ENCODE measurements at places on chromosomes 6 and 20.

DNA sequence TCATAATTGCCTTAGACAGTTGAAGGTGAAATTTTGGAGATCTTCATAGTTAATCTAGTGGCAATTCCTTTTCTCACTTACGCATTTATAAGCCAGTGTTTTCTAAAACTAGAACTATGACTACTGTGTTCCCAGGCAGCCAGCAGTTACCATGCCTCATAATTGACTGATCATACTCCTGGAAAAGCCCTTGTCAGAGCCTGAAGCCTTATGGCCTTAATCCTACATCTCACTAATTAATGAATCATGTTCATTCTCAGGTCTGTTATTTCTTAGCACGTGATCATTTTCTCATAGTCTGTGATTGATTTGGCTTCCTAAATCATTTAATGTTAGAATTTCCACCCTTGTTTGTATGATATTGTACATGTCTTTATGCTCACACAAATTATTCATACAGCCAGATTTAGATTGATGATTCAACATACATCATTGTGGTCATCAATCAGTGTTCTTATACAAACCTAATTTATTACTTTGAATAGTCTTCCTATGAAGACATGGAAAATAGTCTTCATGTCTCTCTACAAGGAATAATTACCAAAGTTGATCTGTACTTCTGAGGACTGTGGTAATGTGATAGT is 132.6 kb upstream of the ASCC3 start:
- no peak for DNase-seq

GRCh38 chr20:47546184-47547033 is 44.7 kb downstream of the NCOA3 start:
- no peak for DNase-seq

DNA sequence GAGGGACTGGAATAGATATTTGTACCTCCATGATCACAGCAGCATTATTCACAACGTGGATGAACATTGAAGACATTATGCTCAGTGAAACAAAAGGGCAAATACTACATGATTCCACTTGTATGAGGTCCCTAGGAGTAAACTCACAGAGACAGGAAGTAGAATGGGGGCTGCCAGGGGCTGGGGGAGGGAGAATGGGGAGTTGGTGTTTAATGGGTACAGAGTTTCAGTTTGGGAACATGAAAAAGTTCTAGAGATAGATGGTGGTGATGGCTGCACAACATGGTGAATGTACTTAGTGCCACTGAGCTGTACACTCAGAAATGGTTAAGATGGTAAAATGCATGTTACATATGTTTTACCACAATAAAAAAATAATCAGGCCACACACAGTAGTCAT is 164.3 kb upstream of the RREB1 start:
- DNase-seq, result no peak

GRCh38 chr6:75483136-75483952 is 10.3 kb downstream of the FILIP1 start:
- no peak for DNase-seq

DNA sequence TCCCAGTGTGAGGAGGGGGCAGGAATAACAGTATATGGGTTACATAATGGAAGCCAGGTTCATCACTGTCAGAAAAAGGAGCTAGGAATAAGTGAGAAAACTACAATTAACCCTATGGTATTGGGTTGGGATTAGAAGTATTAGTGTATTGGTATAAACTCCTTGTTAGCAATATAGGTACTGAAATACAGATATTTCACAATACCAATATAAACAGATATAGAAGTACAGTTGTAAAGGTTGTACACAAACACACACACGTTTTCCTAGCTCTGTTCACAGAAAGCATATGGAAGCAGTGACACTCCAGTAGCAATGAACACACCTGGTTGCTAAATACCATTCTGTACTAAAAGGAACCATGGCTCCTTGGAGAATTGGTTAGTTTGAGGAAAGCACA is 148.5 kb downstream of the KIF16B start:
- no peak for DNase-seq

DNA sequence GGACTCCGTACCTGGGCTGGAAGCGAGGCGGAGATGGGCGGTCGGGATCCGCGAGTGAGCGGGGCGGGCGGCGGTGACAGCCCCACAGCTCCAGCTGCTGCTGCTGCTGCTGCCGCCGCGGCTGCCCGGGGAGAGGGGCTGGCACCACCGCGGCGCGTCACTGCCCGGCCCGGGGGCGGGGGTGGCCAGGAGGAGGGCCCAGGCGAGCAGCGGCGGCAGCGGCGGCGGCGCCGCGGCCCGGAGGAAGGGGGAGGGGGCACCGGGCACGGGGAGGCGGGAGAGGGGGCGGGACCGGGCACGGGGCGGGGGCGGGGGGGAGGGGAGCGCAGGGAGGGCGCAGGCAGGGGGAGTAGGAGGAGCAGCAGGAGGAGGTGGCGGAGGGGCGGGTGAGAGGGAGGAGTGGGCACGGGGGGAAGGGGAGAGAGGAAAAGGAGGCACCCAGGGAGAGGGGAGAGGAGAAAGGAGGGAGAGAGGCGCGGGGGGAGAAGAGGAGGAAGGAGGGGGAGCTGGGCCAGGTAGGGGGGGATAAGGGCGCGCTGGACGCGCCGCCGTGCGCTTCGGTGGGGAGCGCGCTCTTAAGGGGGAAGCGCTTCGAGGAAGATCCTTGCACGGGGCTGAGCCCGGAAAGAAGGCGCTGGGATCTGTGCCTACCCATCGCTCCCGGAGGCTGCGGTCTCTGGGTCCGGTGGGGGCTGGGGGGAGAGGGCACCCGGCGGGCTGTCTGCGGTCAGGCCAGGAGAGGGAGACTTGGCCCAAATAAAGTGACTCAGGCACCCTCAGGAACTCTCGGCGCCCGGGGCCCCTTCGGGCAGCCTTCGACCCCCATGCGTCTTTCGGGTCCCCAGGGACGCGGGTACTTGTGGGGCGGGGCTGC is 101.5 kb downstream of the NOL4L start:
- peak; percentile 58 for DNase-seq

- DNase-seq, result no peak
These were observed 54.8 kb downstream of the GPX5 start for GRCh38 chr6:28580475-28580874.

DNA sequence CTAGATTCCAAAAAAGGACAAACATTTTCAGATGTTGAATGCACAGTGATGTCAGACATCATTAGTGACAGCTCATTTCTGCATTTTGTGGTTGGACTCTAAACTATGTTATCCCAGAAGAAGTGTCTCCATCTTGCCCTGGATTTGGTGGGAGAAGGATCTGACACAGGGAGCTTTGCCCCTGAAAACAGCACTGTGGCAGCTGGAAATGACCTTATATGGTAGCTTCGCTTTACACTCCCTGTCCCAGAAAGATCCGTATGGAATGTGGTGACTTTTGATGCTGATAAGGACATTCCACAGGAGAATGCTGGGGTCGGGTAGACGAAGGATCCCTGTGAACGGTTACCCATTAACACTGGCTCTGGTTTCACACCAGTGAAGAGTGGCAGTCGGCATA is 87.2 kb upstream of the EDN1 start:
- no peak for DNase-seq

DNA sequence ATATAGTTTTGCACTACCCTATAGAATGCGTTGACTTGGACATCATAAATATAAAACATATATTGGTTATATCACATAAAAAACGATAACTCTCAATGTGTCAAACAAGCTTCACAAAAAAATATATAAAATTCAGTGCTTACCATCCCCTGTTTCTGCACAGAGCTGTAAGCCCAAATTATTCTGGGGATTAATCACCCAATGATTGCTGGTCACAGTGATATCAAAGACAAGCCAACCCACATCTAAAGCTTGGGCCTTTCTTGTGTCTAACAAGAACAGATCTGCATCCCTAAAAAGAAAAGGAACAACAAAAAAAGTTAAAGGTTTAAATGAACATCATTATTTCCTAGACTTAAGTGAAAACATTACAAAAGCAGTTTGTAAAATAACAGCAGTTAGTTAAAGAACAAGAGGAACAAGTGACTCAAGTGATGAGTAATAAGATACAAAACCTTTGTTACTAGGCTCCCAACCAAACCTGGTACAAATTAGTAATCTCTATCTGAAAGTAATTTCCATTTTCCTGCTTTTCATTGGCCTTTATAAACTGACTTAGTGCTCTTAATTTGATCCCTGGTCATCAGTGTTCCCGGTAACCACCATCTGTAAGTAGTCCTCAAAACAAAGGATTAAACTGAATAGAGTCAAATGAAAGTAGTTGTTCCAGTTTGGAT is 81.1 kb downstream of the BMP5 start:
- no peak for DNase-seq

DNA sequence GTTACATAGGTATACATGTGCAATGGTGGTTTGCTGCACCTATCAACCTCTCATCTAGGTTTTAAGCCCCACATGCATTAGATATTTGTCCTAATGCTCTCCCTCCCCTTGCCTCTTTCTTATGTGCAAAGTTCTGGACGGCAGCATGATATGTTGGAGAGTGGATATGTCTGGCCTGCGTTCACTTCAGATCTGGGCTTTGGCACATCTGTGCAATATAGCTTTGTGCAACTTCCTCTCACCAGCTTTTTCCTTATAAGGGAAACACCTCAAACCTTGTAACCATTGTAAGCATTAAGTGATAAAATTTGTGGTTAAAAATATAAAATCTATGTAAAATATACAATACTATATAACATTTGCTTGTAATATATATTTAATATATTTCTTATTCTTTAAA is 288.0 kb downstream of the PHACTR1 start:
- no peak for DNase-seq

DNA sequence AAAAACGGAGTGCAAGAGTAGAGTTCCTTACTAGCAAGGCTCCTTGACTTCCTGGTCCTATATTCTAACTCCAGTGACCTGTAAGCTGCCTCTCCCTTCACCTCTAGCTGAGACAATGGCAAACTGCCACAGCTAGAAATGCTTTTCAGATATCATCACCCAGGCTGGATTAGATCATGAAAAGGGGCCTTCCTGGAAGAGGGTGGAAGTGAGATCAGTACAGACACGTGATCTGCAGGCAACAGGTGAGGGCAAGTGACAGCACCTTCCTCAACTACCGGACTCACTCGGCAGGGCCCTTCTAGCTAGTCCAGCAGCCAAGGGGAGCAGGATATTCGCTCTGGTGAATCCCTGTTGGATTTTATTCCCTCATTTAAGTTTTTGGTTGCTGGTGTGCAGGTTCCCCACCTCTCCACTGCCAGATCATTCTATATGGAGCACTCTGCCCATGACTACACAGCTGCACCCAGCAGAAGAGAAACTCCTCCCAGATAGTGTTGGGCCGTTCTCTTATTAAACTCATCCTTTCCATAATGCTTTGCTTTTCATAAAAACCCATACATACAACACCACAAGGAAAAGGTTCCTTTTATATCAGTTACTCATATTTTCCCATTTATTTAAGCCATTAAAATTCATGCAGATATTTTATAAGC is 26.4 kb upstream of the FAM83C start:
- no peak for DNase-seq

GRCh38 chr6:54535568-54535967 is 227.3 kb downstream of the TINAG start:
- no peak for DNase-seq

DNA sequence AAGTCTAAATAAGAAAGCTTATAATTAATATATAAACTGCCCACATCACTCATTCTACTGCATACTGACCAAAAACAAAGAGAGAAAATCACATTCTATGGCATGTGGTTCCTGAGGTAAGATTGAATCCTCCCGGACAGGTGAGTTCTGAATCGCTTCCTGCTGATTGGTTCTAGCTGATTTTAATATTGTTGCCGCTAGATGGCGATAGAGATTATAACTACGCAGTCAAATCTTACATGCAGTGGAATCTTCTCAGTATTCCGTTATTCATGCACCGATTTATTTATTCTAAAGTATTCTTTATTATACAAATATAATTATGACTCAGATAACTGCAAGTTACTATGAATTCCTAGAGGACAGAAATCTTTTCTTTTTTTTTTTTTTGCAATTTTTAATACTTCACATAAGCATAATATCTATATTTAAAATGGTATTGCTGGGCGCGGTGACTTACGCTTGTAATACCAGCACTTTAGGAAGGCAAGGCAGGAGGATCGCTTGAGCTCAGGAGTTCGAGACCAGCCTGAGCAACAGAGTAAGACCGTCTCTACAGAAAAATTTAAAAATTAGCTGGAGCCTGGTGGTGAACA is 24.2 kb upstream of the TMX4 start:
- no peak for DNase-seq

DNA sequence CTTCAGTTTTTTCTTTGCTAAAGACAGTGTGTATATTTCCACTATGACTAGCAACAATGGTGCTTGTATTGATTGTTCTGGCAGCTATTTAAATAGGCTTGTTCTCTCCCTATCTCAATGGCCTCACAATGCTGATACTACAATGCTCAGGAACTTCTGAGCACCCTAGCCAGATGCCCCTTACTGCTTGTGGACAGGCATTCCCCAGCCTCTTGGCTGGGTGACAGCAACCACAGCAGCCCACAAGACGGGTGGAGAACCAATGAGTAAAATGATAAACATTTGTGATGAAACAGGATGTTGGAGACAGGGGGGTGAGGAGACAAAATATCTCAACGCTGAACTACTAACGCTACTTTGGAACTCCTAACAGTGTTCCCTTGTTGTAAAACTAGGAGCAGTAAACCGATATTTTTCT is 42.3 kb downstream of the HIVEP2 start:
- peak; percentile 52 for DNase-seq

DNA sequence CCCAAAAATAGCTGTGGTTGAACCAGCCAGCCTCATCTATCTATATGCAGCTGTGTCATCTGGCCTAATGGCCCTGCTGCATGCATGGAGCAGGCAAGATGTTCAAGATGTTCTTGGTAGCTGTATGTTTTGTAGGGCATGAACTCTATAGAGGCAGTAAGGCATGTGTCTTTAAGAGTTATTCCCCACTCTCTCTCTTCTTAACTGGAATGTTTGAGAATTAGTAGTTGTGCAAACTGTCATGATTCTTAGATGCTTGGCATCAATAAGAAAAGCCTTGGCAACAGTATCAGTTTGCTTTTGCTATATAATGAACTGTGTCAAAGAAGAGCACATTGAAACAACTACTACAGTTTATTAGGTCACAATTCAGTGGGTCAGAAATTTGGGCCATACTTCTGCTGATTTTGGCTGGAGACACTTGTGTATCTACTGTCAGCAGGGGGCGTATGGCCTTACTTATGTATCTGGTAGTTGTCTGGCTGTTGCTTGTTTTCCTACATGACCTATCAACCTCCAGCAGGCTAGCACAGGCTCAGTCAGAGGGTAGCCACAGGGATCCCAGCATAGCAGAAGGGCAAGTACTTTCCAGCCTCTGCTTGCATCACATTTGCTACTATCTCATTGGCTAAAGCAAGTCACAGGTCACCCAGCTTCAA is 56.1 kb upstream of the LAMP5 start:
- no peak for DNase-seq

DNA sequence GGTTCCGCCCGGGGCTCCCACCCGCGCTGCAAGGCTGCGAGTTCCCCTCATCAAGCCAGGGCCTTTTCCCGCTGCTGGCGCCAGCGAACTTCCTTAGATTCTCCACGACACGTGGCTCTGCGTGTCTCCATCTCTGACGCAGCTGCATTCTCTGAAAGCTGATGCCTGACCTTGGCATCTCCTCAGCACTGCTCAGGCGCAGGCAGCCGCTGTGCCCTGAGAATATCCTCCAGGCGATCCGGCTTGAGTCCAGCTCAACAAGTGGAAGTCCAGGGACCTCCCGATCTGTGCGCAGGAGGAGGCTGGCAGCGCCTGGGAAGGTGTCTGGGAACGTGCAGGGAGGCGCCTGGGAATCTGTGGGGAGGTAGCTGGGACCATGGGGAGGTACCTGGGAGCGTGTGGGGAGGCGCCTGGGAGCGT is 171.2 kb upstream of the THBS2 start:
- DNase-seq, result no peak

- DNase-seq, result no peak
These were observed 51.6 kb upstream of the BMP6 start for GRCh38 chr6:7674291-7674690.
